ENCODE measurements at places on chromosomes 4 and X. TPM values are rescaled to one million over a fixed set of nuclear protein-coding genes. Genes with fewer than 3 reads are reported as not detected.

GRCh38 chrX:119181491-119181890 is 53.9 kb upstream of the KIAA1210 start:
- H3K27ac ChIP-seq, result no peak overlapping the region
- no peaks in the 10 kb centered on the region for H3K36me3 ChIP-seq
- no peaks in the 10 kb centered on the region for H3K4me1 ChIP-seq
- no peak overlapping the region for H3K4me3 ChIP-seq
- H3K27me3 ChIP-seq, result no peaks in the 10 kb centered on the region

Gene DMD
- 11.2 TPM for polyA plus RNA-seq

Gene DOK7
- polyA plus RNA-seq, result 0.13 TPM

DNA sequence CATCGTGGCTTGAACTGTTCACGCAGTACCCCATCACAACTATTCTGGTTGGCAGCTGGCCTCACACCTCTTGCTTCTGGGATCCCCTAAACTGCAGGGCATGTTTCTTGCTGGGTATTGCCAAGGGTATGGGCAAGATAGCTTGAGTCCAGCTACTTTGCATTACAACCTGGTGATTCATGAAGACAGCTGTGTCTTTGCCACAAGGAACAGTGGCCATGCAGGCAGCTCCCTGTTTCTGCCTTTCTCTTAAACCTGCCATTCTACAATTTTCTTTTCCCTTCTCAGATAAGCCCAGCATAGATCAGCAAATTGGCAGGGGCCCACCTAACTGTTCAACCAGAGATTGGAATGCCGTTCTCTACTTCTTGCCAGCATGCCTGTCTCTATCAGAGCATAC is 42.8 kb downstream of the TENM3 start:
- H3K27ac ChIP-seq, result no peak overlapping the region
- no peak for DNase-seq
- H3K36me3 ChIP-seq, result no peaks in the 10 kb centered on the region

Gene RNF128
- polyA plus RNA-seq, result 14.7 TPM

DNA sequence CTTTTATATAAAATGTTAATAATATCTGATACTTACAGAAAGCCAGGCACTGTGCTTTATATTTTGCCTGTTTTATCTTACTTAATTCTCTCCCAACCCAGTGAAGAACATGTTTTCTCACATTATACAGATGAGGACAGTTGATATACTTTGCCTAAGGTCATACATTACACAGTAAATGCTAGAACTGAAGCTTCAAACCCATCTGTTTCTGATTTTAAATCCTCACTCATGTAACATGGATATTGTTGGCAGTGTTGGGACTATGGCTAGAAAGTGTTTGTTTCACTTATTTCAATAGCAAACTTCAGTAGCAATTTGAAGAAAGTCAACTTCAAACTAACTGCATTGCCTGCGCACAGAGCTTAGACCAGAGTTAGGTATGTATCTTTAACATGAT is 57.4 kb downstream of the RAPGEF2 start:
- no peak overlapping the region for H3K27ac ChIP-seq
- H3K36me3 ChIP-seq, result no peaks in the 10 kb centered on the region
- no peak for DNase-seq

- H3K4me1 ChIP-seq, result peaks cover 3% of the 10 kb centered on the region
- no peak overlapping the region for H3K4me3 ChIP-seq
- DNase-seq, result no peak
- H3K27ac ChIP-seq, result no peak overlapping the region
- no peaks in the 10 kb centered on the region for H3K27me3 ChIP-seq
These were observed 257.5 kb upstream of the FTHL17 start for GRCh38 chrX:31329298-31329697.

DNA sequence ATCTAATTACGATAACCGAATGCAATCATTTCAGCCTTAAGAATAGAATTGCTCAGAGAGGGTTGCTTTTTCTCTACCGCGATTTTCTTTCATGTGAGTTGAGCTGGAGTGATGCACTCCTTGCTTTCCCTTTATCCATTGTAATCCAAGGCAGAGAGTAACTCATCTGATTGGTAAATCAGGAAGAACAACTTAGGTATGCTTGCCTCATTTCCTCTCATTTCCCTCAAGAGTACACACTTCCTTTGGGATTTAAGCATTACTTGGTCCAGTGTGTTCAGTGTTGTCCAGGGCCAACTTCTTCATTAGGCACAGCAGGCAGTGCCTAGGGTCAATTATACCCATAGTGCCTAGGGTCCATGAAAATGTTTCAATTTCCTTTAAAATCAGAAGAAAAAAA is 15.7 kb upstream of the N4BP2 start:
- H3K27ac ChIP-seq, result no peak overlapping the region
- H3K4me1 ChIP-seq, result peaks cover 6% of the 10 kb centered on the region
- H3K4me3 ChIP-seq, result no peak overlapping the region
- DNase-seq, result no peak

GRCh38 chr4:183450108-183450507 is 5.7 kb downstream of the CDKN2AIP start:
- peaks cover 5% of the 10 kb centered on the region for H3K4me1 ChIP-seq
- no peak overlapping the region for H3K4me3 ChIP-seq
- peaks cover 19% of the 10 kb centered on the region for H3K36me3 ChIP-seq
- H3K27ac ChIP-seq, result no peak overlapping the region

Gene SRPX
- polyA plus RNA-seq, result 166 TPM

DNA sequence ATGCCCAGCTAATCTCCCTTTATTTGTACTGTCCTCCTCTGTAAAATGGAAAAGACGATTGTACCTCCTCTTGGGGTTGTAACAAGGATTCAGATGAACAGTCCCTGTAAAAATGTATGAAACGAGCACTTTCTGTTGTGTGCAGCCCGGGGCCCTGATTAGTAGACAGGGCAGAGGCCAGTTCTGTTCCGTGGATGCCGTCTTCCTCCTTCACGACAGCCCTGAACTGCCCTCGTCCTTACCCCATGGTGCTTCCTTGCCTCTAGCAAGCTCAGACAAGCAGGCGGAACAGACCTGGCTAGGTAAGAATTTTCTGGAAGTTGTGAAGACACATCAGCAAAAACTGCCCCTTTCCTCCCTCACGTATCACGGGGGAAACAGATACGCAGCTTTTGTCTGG is 22.3 kb upstream of the TADA2B start:
- no peak overlapping the region for H3K27ac ChIP-seq
- H3K27me3 ChIP-seq, result no peaks in the 10 kb centered on the region
- peaks cover 37% of the 10 kb centered on the region for H3K36me3 ChIP-seq
- H3K4me1 ChIP-seq, result peaks cover 10% of the 10 kb centered on the region
- no peak overlapping the region for H3K4me3 ChIP-seq
- no peak for DNase-seq

Gene ODAPH
- polyA plus RNA-seq, result 0.59 TPM

- no peaks in the 10 kb centered on the region for H3K27me3 ChIP-seq
- DNase-seq, result no peak
- no peaks in the 10 kb centered on the region for H3K4me1 ChIP-seq
- no peaks in the 10 kb centered on the region for H3K36me3 ChIP-seq
- H3K27ac ChIP-seq, result no peak overlapping the region
These were observed 170.1 kb downstream of the SHROOM3 start for GRCh38 chr4:76605099-76605563.

Gene FMR1
- polyA plus RNA-seq, result 20.9 TPM

- no peaks in the 10 kb centered on the region for H3K4me1 ChIP-seq
- no peaks in the 10 kb centered on the region for H3K27me3 ChIP-seq
- no peak overlapping the region for H3K27ac ChIP-seq
- DNase-seq, result no peak
These were observed 632.5 kb downstream of the KCTD8 start for GRCh38 chr4:43816116-43816515.

GRCh38 chrX:104117759-104118158 is 5.4 kb downstream of the ZCCHC18 start:
- H3K36me3 ChIP-seq, result no peaks in the 10 kb centered on the region
- no peak overlapping the region for H3K27ac ChIP-seq
- DNase-seq, result no peak
- H3K4me1 ChIP-seq, result no peaks in the 10 kb centered on the region
- H3K27me3 ChIP-seq, result peaks cover 6% of the 10 kb centered on the region
- H3K4me3 ChIP-seq, result no peak overlapping the region

Gene MSANTD1
- polyA plus RNA-seq, result 0.05 TPM

DNA sequence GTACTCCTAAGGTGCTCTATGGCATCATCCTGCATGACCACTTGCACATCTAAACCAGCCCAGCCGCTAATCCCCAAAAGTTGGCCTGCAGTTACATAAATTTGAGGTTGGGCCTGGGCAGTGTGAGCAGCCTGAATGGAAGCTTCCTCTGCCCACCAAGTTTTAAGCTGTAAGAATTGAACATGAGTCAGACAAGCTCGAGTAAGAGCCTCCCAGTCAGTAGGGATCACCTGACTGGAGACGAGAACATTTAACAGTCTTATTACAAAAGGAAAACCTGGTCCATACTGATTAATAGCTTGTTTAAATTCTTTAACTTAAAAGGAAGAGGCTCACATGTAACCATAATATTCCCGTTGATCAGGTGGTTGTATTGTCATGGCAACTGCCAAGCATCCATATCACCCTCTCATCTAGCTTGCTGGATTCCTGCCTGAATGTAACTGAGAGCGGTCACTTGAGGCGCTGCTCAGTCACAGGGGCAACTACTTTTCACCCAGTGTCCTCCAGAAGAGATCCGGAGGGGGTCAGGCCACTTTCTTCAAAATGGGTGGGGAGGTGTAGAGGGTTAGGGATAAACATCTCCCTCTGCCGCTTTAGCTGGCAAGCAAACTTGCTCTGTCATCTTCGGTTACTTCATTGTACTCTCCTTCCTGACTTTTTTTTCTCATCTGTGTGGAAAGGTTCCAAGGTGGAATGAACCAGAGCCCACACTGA is 56.6 kb upstream of the WDR1 start:
- no peak overlapping the region for H3K4me3 ChIP-seq
- no peaks in the 10 kb centered on the region for H3K36me3 ChIP-seq
- H3K27me3 ChIP-seq, result no peaks in the 10 kb centered on the region
- no peak for DNase-seq

- H3K27ac ChIP-seq, result no peak overlapping the region
- H3K4me1 ChIP-seq, result peaks cover 12% of the 10 kb centered on the region
- DNase-seq, result no peak
- H3K27me3 ChIP-seq, result no peaks in the 10 kb centered on the region
These were observed 1.0 kb upstream of the TBC1D9 start for GRCh38 chr4:140757232-140757630.

DNA sequence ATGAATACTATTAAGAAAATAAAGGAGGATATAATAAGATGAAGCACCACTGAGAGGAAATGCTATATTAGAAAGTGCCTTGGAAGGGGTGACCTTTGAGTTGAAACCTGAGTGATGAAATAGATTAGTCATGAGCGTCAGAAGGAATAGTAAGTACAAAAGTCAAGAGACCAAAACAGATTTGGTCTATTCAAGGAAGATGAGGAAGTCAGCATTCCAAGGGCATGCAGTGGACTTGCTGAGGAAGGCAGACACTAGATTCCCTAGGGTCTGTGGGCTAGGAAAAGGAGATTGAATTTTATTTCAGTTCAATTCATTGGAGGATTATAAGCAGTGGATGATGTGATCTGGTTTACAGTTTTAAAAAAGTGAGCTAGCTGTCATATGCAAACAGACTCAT is 73.0 kb upstream of the WDFY3 start:
- DNase-seq, result no peak
- no peak overlapping the region for H3K4me3 ChIP-seq
- no peak overlapping the region for H3K27ac ChIP-seq
- H3K36me3 ChIP-seq, result no peaks in the 10 kb centered on the region

DNA sequence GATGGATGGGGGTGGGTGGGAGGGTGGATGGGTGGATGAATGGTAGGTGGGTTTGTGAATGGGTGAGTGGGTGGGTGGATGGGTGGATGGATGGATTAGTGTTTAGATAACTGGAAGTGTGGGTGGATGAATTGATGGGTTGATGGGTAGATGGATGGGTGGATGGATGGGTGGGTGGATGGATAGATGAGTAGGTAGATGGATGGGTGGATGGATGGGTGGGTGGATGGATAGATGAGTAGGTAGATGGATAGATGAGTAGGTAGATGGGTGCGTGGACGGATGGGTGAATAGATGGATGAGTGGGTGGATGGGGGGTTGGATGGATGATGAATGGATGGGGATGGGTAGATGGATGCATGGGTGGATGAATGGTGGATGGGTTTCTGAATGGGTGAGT is 20.3 kb upstream of the ASMTL start:
- no peak for DNase-seq
- no peaks in the 10 kb centered on the region for H3K27me3 ChIP-seq
- no peaks in the 10 kb centered on the region for H3K4me1 ChIP-seq
- H3K27ac ChIP-seq, result no peak overlapping the region
- no peak overlapping the region for H3K4me3 ChIP-seq

Gene PLXNB3
- polyA plus RNA-seq, result 8.6 TPM

GRCh38 chrX:25754399-25754798 is 383.7 kb upstream of the MAGEB18 start:
- no peaks in the 10 kb centered on the region for H3K4me1 ChIP-seq
- H3K36me3 ChIP-seq, result no peaks in the 10 kb centered on the region
- no peak overlapping the region for H3K27ac ChIP-seq

GRCh38 chr4:159272273-159273140 is 169.6 kb downstream of the RAPGEF2 start:
- peaks cover 26% of the 10 kb centered on the region for H3K4me1 ChIP-seq
- no peak overlapping the region for H3K27ac ChIP-seq
- no peaks in the 10 kb centered on the region for H3K27me3 ChIP-seq
- no peak overlapping the region for H3K4me3 ChIP-seq
- no peak for DNase-seq
- H3K36me3 ChIP-seq, result peaks cover 2% of the 10 kb centered on the region

DNA sequence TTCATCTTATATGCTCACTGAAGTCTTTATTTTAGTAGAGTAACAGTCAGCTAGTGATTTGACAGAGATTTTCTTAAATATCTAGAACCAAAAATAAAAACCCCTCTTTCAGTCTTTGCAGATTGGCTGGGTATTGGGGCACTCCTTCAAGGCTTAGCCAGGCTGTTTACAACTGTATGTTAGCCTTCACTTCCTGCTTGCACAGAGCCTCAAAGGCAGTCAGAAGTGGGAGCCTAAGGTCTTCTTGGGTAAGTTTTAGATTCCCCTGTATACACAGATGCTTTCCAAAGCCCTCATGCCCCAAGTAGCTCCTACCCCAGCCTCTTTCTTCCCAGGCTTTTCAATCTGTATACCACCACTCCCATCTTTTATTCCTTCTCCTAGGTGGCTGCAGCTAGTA is 136.1 kb upstream of the STIM2 start:
- H3K27ac ChIP-seq, result no peak overlapping the region
- H3K4me1 ChIP-seq, result no peaks in the 10 kb centered on the region
- H3K36me3 ChIP-seq, result no peaks in the 10 kb centered on the region
- DNase-seq, result no peak
- H3K4me3 ChIP-seq, result no peak overlapping the region

DNA sequence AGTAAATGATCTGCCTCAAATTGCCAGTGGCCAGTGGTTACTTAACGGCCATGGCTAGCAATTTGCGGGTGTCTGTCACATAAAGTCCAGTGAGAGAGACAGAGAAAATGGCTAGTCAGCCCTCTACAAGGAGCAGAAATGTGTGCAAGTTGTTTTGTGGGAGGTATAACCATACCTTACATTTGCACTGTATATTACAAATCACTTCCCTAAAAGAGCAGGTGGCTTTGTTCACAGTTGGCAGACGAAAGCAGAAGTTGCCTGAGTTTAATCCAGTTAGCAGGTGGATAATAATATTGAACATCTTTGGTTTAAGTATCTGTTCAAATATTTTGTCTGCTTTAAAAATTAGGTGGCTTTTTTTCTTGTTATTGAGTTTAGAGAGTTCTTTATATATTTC is 15.6 kb downstream of the SRPX start:
- H3K4me3 ChIP-seq, result no peak overlapping the region
- H3K36me3 ChIP-seq, result no peaks in the 10 kb centered on the region
- H3K4me1 ChIP-seq, result no peaks in the 10 kb centered on the region
- no peak for DNase-seq
- H3K27me3 ChIP-seq, result no peaks in the 10 kb centered on the region

- H3K27me3 ChIP-seq, result no peaks in the 10 kb centered on the region
- H3K4me3 ChIP-seq, result no peak overlapping the region
- no peaks in the 10 kb centered on the region for H3K4me1 ChIP-seq
- H3K27ac ChIP-seq, result no peak overlapping the region
- DNase-seq, result no peak
- H3K36me3 ChIP-seq, result no peaks in the 10 kb centered on the region
These were observed 11.0 kb upstream of the SCD5 start for GRCh38 chr4:82809619-82810018.

Measured in keratinocyte (primary cell).